ENCODE measurements at places on chromosomes 4 and X.
A peak's percentile ranks its signal among the peaks of the same experiment; 100 is the strongest.

GRCh38 chrX:36431819-36432218, 512.3 kb downstream of the CFAP47 start:
- DNase-seq, result no peak

GRCh38 chr4:44415251-44415650, 33.4 kb downstream of the KCTD8 start:
- DNase-seq, result no peak

GRCh38 chr4:144501231-144501780, 144.7 kb upstream of the HHIP start:
- DNase-seq, result no peak

- DNase-seq, result no peak
Observed at GRCh38 chr4:58957711-58958110, 1847.5 kb upstream of the IGFBP7 start.

DNA sequence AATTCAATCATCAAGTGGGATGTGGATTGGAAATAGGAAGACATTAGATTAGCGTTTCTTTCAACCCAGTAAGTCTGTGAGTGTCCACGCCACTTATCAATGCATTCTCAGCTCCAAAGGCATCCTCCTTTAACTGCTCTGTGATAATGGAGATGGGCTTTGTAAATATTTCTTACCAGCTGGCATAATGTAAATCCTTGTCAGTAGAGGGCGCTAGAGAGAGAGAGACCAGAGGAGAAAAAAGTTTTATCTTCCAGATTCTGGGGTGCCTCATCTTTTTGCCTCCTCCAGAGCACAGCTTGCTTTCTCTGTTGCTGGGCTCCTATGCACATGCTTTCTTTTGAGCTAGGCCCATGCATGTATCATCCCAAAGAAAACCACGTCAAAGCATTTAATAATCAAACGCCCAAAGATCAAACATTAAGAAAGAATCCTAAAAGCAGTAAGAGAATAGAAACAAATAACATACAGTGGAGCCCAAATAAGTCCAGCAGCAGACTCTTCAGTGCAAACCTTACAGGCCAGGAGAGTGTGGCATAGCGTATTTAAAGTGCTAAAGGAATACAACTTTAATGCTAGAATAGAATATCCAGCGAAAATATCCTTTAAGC, 9.6 kb upstream of the MTMR1 start:
- peak; percentile 32 for DNase-seq

- DNase-seq, result no peak
Observed at GRCh38 chr4:15132739-15133138, 130.5 kb downstream of the CPEB2 start.

DNA sequence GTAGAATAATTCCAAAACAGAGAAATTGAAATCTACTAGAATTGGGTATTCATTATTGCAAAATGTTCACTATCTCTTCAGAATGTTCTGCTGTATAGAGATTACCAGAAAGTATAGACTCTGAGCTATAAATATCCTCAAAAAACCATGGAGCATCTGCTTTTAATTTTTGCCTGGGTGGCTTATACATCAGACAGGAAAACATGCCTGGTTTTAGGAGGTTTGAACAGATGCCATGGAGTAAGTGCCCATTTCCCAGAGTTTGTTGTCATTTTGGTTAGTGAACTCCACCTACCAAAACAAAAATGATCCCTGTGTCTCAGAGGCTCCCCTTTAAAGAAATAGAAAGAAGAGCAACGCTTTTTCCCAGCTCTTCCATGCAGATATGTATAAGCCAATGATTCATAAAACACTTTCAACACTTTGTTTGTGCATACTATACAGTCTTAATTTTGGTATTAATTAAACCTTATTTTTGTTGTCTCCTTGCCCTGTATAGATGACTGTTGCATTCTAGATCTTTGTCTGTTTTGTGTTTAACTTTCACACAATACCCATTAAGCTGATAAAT, 68.7 kb downstream of the MEPE start:
- DNase-seq, result no peak

DNA sequence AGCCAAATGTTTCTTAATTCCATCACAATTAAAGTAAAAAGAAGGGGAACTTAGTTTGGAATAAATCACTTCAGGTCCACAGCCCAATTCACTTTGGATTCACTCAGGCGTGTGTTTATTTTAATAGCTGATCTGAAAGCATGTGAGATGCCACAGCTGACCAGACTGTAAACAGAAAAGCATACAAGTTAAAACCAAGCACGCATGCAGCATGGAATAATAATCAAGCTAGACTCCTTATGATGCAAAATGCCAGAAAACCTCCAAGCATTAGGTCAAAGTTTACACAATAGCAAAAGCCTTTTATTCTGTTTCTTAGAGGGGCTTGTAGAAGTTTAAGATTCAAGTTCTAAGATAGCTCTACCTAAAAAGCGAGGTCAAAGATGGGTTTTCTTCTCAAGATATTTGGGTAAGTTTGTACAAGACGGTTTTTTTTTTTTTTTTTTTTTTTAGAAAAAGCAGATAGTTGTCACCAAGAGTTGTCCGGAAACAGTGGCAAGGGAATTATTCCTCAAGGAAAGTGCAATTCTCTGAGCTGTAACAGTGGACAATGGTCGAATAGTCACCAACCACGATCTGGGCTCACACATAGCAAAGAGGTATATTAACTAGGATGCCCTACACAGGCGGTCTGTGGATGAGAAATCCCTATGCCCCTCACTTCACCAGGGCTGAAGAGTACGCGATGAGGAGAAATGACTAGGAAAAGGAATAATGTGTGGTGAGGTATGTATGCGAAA, 763 bp upstream of the PRRG1 start:
- no peak for DNase-seq

DNA sequence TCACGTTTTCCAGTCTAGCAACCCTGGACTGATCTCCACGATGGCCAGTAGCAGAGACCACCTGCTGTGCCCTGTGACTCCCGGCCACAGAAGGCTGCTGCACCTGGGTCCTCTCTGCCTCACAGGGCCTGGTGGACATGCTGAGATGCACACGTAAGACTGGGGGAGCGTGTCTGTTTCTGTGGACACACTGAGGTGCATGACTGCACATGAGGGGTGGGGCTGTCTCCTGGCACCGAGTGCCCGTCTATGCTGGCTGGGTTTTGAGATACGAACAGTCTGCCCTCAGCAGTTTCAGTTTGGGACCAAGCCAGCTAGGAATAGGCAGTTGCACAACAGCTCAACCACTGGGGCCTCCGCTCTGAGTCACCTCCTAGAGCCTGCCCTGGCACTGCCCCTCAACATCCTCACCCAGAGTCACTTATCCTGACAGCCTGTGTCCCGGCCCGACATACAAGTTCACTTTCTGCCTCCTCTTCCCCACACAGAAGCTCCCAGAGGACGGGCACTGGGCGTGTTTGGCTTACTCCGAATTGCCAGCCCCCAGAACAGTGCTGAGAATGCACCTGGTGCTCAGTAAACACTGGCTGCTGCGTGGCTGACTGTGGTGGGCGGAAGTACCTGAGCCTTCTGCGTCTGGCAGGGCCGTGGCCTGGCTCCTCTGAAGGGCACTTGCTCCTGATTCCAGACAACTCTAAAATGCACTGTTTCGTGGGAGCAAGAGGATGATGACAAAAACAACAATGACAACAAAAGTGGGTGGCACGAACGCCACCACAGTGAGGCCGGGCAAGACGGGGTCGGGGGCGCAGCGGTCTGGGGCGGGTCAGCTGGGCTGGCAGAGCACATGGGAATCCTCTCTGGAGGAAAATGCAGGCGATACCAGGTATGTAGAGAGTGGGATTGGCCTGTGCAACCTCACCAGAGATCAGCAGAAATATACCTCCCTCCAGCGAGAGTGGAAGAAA, 30.9 kb downstream of the RNF212 start:
- DNase-seq, result no peak

DNA sequence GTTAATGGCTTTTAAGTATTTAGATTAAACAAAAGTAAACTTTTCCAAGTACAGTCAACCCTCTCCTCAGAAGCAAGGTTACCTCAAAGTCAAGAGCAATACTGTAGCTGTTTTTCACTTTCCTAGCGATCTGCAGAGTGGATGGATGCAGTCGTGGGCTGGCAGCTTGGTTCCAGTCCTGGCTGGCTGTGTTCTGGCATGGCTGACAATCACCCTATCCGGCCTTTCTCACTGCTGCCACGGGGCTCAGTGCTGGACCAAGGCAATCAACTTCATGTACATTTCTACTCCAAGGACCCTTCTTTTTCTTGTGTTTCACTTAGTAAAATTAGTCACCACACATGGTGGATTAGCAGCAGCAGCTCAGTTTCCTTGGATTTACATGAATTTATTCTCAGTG, 208.3 kb downstream of the GABRB1 start:
- no peak for DNase-seq

DNA sequence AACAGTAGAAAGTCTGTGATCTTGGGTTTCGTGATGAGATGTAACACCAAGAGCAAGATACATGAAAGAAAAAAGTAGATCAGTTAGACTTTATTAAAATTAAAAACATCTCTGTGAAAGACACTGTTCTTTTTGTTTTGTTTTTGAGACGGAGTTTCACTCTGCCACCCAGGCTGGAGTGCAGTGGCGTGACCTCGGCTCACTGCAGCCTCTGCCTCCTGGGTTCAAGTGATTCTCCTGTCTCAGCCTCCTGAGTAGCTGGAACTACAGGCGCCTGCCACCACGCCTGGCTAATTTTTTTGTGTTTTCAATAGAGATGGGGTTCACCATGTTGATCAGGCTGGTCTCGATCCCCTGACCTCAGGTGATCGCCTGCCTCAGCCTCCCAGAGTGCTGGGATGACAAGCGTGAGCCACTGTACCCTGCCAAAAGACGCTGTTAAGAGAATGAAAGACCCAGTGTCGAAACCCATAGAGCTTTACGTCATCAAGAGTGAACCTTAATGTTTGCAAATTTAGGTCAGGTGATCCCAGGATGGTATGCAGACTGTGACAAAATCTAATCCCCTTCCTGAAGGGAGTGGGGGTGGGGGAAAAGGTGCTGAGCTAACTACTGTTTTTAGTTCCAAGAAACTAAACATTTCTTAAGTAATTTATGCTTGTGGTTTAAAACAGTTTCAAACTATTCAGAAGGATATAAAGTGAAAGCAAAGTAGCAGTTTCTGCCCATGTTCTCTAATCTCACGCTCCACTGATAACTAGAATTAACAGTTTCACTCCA, 8.0 kb downstream of the OFD1 start:
- no peak for DNase-seq

DNA sequence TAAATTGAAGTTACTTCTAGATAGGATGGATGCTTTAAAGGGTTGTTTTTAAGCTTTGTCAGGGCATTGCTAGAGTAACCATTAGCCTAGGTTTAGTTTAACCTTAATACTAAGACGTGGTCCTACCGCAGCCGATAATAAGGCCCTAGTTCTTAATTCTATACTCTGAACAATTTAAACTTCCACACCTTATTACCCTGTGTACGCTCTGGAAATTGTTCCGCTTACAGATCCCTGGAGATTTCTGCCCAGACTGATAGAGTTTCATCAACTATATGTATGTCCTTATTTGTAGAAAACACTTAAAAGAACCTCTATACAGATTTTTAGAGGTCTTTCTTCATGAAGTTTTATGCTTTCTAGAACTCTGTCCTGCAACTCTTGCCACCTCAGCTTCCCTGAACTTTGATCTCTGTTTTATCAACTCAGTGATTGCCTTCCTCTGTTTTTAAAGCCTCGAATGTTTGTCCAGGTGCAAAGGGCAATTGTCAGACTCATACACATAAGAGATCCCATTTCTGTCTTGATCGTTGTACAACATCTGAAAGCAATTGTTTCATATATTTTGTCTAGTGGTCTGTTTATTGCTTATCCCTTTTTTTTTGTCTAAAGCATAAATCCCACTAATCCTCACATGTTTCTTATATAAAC, 71.1 kb upstream of the VCX start:
- DNase-seq, result peak; percentile 36

DNA sequence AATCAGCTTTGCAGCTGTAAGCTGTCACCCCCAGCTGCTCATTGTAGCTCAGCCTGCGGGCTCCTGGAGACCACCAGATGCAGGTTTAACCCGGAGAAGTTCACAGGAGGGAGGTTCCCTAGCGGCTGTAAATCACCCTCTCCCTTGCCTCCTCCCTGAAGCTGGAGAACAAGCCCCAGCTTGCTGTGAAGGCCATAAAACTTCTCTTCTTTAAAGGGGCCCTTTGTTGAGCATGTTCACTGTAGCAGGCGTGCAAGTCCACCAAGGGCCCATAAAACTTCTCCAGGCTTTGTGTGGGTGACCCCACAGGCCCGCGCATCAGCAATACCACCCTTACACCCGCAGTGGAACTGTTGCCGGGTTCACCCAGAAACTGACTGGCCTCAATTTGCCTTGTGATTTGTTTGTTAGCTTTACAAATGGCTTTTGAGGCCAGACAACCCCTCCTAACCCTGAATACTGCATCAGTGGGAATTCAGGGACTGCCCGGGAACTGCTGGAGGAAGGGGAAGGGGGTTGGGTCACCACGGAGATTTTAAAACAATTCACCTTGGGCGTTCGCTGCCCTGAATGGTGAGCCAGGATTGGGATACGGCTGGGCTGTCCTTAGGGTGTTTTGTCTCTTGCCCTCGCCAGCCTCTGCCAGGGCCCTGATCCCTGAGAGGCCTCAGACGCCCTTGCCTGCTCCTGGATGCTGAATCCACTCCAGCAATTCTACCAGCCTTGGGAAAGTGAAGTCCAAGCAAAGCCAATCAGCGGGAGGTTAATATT, 49.5 kb upstream of the ATP6AP2 start:
- DNase-seq, result no peak

DNA sequence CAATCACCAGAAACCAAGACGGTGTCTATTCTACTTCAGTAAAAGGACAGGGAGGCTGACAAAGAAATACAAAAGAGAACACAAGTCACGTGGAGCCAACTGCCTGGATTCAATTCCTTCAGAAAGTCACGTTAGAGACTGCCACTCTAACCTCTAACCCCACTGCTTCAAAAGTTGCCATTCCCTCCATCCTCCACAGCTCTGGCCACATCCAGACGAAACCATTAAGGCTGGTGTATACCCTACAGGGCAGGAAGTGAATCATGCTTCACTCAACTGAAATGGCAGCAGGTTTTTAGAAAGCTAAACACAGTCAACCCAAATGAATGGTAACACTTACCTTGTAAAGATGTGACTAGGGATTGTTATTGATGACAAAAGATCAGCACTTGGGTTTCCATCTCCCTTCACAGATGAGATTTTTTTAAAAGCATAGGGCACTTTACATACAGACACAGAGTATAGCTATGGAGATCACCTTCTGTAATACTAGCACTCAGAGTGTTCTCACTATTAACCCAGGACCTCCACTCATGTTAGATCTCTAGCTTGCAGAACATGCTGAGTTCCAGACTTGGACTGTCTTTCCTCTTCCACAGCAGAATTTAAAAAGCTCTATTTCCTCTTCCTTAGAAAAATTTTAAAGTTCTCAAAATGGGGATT, 37.4 kb downstream of the MAML3 start:
- no peak for DNase-seq

- no peak for DNase-seq
Observed at GRCh38 chrX:47501226-47502074, 18.4 kb upstream of the ZNF41 start.
